ENCODE measurements at places on chromosomes 2 and 18.

GRCh38 chr18:79077181-79077580 is 8.0 kb downstream of the ATP9B start:
- no peak for DNase-seq

DNA sequence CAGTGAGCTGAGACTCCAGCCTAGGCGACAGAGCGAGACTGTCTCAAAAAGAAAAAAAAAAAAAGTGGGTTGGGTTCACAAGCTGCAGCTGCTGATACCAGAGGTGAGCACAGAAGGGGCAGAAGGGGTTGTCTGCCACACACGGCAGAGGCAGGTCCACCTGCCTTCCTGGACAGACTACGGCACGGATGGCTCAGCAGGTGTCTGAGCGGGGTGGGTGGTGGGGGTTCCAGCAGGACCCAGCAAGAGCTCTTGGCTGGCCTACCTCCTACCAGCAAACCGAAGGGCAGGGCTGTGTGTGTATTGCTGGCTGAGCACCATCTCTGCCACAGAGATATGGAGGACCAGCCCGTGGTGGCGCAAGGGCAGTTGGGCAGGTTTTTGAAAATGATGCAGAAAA is 130.4 kb upstream of the ASB18 start:
- DNase-seq: no peak

- DNase-seq: no peak
Measured at GRCh38 chr2:164621764-164622105, 453 bp upstream of the GRB14 start.

GRCh38 chr2:233764761-233765160 is 4.7 kb downstream of the UGT1A1 start:
- DNase-seq: no peak

DNA sequence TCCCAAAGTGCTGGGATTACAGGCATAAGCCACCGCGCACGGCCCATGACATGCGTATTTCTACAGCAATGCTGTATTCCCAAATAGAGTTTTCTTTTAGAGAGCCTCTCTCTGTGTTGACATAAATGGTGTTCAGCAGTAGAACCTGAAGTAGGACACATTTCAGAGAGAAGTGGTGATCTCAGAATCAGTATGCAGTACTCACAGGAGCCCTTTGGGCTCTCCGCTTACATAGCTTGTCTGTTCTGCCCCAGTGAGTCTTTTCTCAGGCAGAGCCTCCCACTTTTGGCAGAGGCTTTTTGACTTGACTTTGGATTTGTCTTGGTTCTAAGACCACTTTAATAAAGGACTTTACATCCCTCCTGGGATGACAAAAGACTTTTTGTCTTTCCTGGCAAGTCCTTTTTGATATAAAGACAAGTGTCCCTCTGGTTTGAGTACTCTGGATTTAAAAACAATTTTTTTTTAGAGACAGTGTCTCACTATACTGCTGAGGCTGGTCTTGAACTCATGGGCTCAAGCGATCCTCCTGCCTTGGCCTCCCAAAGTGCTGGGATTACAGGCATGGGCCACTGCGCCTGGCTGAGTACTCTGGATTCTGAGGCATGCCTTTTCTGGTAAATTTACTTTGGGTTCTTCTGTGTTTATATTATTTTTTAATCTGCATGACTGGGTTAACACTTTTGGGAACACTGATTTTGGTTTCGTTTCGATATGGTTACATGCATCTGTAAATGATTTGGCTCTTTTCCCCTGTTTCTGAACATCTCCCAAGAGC is 113.3 kb downstream of the SMAD2 start:
- no peak for DNase-seq

DNA sequence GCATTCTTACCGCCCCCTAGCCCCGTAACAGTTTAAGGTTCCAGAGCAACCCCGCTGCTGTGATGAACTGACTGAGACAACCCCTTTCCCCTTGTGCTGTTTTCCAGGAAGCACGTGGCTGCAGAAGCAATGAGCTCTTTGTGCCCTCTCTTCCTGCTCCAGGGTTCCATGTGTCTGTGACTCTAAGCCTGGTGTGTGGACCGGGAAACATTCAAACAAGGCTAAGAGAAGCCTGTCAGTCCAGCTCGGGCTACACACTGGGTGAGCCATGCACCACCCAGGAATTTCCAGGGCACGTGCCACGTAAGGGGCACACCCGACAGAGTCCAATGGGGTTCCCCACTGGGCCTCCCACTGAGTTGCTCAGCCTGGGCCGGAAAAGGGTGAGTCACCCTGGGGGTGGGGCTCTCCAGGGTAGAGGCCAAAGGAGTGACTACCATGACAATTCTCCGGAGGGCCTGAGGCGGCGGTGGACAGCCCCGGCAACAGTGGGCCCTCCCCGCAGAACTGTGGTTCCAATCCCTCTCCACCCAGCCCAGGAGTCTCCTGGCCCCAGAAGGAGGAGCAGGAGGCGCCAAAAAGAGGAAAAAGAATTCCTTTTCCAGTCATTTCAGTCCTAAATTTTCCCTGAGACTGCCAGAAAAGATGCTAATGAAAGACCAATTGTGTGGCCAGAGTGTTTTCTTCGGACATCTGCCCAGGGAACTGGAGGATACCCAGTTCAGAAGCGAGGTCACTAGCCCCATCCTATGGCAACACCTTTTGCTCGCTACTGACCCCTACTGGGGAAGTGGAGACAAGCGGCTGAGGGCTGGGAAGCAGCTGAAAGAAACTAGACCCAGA is 157.8 kb upstream of the SLC1A4 start:
- DNase-seq: no peak

GRCh38 chr2:217714287-217714751 is 288.5 kb downstream of the TNS1 start:
- DNase-seq: no peak

- DNase-seq: no peak
Measured at GRCh38 chr2:237931205-237931721, 35.6 kb upstream of the UBE2F start.

DNA sequence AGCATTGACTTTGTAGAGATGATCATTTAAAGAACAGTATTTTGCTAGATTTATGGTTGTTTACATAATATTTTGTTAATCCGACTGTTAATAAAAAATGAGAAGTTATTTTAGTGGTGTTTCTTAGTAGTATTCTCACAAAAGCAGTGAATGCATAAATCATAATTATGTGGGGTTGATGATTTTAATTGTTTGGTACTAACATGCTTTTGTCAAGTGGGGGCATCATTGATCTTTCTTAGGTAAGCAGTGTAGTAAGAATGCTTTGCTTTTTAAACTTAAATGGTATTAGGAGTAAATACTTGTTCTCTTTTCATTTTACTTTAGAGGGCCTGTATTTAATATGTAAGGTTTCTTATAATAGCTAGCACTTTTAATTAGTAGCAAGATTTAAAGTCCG is 109.2 kb upstream of the OTX1 start:
- no peak for DNase-seq

DNA sequence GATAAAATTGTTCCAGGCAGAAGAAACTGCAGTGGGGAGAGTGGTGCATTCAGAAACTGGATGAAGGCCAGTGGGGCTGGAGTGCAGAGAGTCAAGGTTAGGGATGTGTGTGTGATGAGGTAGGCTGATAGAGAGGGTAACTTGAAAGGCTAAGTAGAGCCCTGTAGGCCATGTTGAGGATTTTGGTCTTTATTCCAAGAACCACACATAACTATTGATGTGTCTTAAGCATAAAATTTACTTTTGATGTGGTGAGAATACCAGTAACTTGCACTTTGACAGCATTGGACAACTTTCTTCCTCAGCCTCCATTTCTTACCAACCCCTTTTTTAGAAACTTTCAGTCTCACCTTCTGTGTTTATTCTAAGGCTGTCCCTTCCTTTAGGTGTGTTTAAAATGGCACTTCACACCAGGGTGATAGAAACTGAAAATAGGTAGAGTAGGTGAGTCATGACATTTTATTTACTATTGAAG is 22.6 kb downstream of the MTX2 start:
- no peak for DNase-seq

GRCh38 chr2:113021312-113021711 is 16.1 kb downstream of the IL36A start:
- DNase-seq: no peak

GRCh38 chr2:157158111-157158510 is 99.4 kb upstream of the GALNT5 start:
- DNase-seq: no peak

GRCh38 chr2:35787302-35788031 is 568.1 kb upstream of the CRIM1 start:
- no peak for DNase-seq

GRCh38 chr2:78992451-78992806 is 33.1 kb upstream of the REG3G start:
- DNase-seq: no peak

- no peak for DNase-seq
Measured at GRCh38 chr2:106841886-106842645, 43.9 kb downstream of the ST6GAL2 start.

- no peak for DNase-seq
Measured at GRCh38 chr2:107553539-107553938, 273.2 kb upstream of the RGPD4 start.

DNA sequence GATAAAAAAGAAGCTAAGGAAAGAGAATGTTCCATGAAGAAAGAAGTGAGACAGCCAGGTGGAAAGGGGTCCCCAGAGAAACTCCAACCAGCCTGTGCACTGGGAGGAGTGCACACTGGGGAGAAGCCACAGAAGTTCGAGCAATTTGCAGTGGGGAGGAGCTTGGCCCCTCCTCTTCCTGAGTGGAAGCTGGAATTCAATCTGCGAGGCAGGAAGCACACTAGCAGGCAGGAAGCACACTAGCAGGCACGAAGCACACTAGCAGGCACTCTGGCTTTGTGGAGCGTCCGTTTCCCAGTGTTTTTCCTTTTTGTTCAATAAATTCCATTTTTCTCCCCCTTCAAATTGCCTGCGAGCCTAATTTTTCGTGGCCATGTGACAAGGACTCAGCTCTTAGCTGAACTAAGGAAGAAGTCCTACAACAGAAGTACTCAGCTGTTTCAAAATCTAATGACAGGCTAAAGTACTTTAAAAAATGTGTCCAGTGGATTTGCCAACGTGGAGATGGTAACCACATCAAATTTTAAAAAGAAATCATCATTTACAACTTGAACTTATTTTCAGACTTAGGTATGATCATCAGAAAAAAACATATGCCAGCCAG is 21.4 kb upstream of the SPIRE1 start:
- no peak for DNase-seq

- DNase-seq: no peak
Measured at GRCh38 chr18:10140461-10141282, 226.9 kb downstream of the VAPA start.

DNA sequence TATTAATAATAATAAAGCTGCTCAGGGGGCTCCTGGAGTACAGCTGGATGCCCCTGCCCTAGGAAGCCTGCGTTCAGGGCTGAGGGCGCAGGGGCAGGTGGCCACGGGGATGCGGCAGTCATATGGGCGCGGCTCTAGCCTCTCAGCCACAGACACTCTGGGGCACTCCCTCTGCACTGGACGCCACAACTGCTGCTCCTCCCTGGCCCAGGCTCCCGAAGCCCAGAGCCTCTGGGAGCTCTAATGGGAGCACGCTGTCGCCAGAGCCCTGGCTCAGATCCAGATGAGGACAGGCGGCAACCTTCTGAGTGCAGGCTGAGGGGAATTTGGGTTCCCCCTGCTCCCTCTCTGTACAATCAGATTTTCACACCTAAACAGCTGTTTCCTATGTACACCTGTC is 93.6 kb downstream of the MTCL1 start:
- no peak for DNase-seq

DNA sequence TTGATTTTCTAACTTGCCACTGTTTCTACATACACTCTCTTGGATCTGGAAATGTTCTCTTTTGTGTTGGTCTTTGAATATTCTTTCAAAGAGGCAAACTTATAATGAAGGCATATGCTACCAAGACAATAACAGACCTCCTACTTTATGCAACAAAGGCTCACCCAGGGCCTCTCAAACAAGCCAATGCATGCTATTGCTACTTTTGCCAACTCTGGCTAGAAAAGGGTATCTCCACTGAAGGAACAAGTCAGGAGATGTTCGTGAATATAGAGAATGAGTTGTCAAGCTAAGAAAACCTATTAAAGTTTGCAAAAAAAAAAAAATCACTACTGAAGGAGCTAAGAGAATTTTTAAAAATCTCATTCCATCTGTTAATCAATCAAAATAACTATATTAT is 15.9 kb upstream of the DSG2 start:
- DNase-seq: no peak

DNA sequence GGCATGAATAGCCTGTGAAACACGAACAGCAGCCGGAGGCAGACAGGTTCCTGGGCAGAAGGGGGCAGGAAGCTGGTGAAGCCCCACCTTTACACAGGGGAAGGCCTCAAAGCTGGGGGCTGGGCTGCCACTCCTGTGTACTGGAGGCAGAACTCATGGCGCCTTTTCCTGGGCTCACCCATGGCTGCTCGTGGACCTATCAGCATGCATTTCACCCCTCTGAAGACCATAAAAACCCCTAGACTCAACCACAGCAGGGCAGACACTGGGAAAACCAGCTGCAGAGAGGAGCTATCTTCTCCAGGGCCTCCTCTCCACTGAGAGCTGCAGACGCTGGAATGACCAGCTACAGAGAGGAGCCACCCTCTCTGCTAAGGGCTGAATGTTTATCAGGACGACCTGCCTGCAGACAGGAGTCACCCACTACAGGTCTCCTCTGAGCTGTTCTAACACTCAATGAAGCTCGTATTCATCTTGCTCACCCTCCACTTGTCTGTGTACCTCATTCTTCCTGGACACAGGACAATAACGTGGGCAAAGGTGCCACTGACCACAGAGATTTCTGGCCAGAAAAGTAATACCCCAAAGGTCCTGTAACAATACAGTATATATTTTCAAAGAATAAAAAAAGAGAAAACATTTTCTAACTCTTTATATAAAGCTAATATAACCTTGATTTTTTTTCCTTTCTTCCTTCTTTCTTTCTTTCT is 18.9 kb upstream of the CCDC88A start:
- DNase-seq: no peak

- DNase-seq: no peak
Measured at GRCh38 chr18:21393986-21394385, 152.0 kb downstream of the GREB1L start.

DNA sequence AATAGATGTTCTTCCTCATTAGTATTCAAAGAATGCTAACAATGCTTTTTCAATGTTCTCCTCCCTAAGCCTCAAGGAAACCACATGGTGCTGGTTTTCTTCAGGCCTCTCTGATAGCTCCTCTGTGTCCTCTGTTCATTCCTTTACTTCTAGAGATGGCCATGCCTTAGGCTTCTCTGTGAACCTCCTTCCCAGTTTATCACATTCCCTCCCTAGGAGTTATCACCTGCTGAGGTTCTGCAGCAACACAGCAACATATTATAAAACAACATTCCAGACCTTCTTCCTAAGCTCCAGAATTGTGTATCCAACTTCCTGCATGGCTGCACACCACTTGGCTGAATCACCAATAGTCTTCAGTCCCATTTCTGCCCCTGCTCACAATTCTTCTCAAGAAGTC is 325.5 kb downstream of the IRS1 start:
- no peak for DNase-seq

GRCh38 chr2:3610415-3610814 is 15.5 kb downstream of the COLEC11 start:
- no peak for DNase-seq

DNA sequence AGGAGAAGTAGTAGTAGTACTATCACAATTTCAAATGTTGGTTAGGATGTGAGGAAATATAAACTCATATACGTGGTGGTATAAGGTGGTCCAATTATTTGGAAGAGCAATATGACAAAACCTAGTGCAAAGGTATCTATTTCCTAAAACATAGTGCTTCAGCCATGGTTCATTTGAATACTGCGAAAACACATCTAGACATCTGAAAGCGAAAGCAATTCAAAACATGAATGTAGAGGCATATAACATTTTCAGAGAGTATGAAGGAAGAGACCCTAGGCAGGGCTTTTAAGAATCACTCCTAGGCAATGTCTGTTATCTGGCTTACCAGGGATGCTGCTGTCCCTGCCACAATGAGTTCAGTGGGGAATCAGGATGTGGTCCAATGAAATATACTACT is 1085.8 kb downstream of the TDRD15 start:
- DNase-seq: no peak
